ENCODE measurements at places on chromosomes 4 and X. TPM values are rescaled to one million over a fixed set of nuclear protein-coding genes. Genes with fewer than 3 reads are reported as not detected.

The MAPK10 gene
- not detected for total RNA-seq

The KIAA0232 gene
- 19.1 TPM for total RNA-seq

The VCX3A gene
- total RNA-seq: not detected

The EPHA5 gene
- total RNA-seq: not detected

DNA sequence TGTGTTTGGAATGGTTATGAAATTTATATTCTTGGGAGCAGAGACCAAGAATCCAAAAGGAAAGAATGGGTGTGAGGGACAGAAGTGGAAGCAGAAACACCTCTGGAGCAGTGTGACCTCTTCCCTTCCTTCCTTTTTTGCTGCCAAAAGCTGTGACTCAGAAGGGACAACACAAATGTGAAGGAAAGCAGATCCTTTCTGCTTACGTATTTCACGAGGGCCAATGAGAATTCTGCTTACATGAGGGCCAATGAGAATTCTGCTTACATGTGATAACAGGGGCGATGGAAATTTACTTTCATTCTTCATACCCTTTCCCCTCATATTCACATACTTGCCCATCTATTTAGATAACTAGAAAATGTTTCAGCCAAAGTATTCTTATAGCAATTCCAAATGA lies 404.6 kb downstream of the PRDM5 start:
- no peak for DNase-seq
- no peaks in the 10 kb centered on the region for H3K36me3 ChIP-seq
- H3K27me3 ChIP-seq: no peaks in the 10 kb centered on the region
- H3K4me3 ChIP-seq: no peak overlapping the region
- H3K4me1 ChIP-seq: no peaks in the 10 kb centered on the region

- peaks cover 10% of the 10 kb centered on the region for H3K36me3 ChIP-seq
- H3K27ac ChIP-seq: no peak overlapping the region
- no peak for DNase-seq
- no peaks in the 10 kb centered on the region for H3K27me3 ChIP-seq
- H3K4me3 ChIP-seq: no peak overlapping the region
Observed at GRCh38 chrX:154029439-154029838, 9.7 kb upstream of the IRAK1 start.

GRCh38 chr4:100949350-100949935 lies 397.9 kb downstream of the PPP3CA start:
- DNase-seq: no peak
- H3K36me3 ChIP-seq: no peaks in the 10 kb centered on the region
- peaks cover 33% of the 10 kb centered on the region for H3K27me3 ChIP-seq
- no peak overlapping the region for H3K27ac ChIP-seq
- no peaks in the 10 kb centered on the region for H3K4me1 ChIP-seq

DNA sequence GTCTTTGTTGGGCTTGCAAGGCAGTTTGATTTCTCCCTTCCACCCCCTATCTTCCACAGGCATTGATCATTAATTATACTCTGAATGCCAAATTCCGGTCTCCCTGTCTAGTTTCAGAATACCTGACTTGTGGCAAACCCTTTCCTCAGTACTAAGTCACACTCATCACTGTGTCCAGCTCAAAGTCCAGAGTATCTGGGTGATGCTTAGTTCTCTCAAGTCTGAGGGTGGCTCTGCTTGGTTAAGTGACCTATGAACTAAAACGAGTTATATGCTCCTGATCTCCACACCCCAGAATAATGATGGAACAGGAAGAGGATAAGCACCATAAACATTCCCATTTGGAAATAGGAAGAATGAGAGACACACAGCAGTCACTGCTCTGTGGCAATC lies 6.5 kb downstream of the SMIM9 start:
- H3K27ac ChIP-seq: peak overlapping the region; percentile 79
- H3K4me1 ChIP-seq: peaks cover 32% of the 10 kb centered on the region
- DNase-seq: no peak
- no peak overlapping the region for H3K4me3 ChIP-seq

- peaks cover 3% of the 10 kb centered on the region for H3K27me3 ChIP-seq
- no peak overlapping the region for H3K27ac ChIP-seq
- peaks cover 1% of the 10 kb centered on the region for H3K36me3 ChIP-seq
- peaks cover 20% of the 10 kb centered on the region for H3K4me1 ChIP-seq
- H3K4me3 ChIP-seq: no peak overlapping the region
Observed at GRCh38 chr4:10128761-10129160, 12.2 kb upstream of the WDR1 start.
